C1 segment of cervical spinal cord (tissue), 14 donors: ENCODE measurements at places on chromosomes 11 and 22.

GRCh38 chr22:36726007-36726380 is 22.4 kb upstream of the CACNG2 start:
- no peak for DNase-seq

- no peak for DNase-seq
Observed at GRCh38 chr11:68935516-68936357, 32.0 kb downstream of the IGHMBP2 start.

DNA sequence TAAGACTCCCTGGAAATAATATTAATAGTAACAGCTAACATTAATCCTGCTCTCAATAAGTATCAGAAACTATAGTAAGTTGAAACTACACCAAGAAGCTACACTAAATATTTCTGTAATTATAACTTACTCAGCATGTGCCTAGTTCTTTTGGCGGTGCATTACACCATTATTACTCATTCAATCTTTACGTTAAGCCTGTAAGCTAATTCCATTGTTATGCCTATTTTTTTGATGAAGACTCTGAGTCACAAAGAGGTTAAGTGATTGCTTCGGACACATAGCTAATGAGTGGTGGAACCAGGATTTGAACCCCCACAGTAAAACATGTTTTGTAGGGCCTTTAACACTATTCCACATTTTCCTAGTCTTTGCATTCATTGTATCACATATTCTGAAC is 111.6 kb downstream of the RASSF10 start:
- DNase-seq = no peak

DNA sequence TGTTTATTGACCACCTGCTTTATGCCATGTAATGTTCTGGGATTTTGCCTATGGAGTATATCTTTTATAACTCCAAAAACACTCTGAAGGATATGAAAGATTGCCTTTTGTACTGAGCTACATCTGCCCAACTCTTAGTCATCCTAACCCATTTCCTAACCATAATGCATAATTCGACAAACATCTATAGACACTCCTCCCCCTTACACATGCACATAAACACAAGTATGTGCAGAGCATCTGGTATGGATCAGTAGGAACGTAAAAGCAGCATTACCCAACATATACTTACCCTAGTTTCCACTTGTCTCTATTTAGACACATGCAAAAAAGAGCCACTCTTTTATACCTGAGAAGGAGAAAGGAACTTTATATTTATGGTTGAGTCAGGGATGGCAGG is 272.8 kb downstream of the FAM76B start:
- no peak for DNase-seq

DNA sequence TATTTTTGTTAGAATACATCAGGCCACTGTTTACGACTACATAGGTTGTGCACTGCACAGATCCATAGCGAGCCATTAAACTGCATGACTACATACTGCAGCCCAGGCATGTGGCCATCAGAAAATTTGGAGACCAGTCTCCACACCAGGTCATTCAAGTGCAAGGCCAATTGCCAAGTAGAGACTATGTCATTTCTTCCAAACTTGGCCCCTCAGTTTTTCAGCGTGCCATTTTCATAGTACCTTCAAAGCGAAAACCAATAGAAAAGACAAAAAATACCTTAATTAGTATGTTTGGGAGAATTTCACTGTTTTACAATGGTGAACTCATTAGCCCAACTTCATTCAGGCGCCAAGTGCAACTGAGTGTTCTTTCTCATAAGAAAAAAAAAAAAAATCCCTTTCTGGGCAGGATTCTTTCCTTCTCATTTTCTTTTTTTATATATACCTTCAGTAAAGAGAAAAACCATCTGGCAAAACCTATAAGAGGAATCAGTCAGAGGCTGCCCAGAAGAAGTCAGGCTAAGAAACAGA is 30.4 kb downstream of the PAMR1 start:
- no peak for DNase-seq

DNA sequence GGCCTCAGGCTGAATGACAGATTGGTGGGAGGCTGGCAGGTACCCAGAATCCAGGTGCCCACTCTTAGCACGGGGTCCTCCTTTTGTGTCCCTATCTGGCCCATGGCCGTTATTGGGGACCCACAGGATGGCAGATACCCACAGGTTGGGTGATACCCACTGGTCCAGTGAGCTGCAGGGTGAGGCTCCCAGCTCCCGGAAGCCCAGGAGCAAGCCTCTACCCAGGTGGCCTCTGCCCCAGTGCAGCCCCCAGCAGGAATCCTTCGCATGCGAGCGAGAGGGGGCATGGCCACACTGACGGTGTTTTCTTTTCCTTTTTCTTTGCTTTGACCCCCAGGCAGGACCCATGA is 116.1 kb downstream of the PHF21B start:
- DNase-seq = no peak
